ENCODE measurements at places on chromosomes 16 and 17.

DNA sequence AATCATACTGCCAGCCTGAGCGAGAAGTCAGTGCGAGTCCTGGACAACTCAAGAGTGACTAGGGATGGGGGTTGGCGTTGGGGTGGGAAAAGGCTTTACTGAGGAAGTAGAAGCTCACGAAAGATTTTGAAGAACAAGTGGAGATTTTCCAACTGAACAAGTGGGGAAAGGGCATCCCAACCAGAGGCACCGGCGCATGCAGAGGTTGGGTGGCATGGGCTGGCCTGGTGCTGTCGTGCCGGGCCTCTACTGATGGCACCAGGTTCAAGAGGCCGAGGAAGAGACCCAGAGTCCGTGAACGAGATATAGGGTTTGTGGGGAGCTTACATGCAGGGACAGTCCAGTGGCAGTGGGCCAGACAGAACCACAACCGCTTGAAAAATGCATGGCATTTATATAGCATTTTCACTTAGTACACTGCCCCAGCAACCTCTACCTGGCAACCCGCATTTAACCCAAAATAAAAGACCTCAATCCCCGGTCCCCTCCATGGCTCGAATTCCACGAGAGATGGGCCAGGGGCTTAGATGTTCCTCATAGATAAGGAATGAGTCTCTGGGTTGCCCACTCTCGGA, 7.7 kb upstream of the ITGA3 start:
- no peak for DNase-seq

GRCh38 chr17:49998836-49999511, 4.0 kb upstream of the DLX3 start:
- no peak for DNase-seq

DNA sequence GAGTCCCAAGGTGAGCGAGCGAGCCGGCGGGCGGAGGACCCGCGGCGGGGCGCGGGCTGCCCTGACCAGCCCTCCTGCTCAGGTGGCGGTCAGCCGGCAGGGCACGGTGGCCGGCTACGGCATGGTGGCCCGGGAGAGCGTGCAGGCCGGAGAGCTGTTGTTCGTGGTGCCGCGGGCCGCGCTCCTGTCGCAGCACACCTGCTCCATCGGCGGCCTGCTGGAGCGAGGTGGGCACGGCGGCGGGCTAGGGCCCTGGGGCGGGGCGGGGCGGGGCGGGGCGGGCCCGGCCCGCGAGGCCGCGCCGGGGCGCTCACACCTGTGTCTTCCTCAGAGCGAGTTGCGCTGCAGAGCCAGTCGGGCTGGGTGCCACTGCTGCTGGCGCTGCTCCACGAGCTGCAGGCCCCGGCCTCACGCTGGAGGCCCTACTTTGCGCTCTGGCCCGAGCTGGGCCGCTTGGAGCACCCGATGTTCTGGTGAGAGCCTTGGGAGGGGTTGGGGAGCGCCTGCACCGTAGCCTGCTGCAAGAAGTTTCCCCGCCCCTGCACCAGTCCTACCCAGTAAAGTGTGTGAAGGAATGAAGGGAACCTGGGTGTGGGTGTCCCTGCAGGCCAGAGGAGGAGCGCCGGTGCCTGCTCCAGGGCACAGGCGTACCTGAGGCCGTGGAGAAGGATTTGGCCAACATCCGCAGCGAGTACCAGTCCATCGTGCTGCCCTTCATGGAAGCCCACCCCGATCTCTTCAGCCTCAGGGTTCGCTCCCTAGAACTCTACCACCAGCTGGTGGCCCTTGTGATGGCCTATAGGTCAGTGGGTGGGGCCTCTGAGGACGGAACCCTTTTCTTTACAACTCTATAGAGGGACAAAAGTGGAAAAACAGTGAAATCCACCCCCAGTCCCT, 802 bp downstream of the SETD6 start:
- DNase-seq, result no peak

- no peak for DNase-seq
These were observed 66.7 kb downstream of the MMD start for GRCh38 chr17:55354941-55355340.
